Smooth muscle cell of the pulmonary artery (primary cell): ENCODE measurements at places on chromosomes 7 and 10. TPM values are rescaled to one million over a fixed set of nuclear protein-coding genes. Genes with fewer than 3 reads are reported as not detected.

TPK1 gene
- total RNA-seq = 3.5 and 6.6 TPM in 2 replicates

PNLIPRP3 gene
- total RNA-seq = not detected in 2 replicates

NOC3L gene
- 25.3 and 28.5 TPM in 2 replicates for total RNA-seq

AKR1E2 gene
- total RNA-seq = 9.5 and 18.4 TPM in 2 replicates

ATOH7 gene
- 0.07 TPM in 1 of 2 replicates, not detected in the other for total RNA-seq

GPR22 gene
- not detected in 2 replicates for total RNA-seq

OIT3 gene
- total RNA-seq = under 0.01 and 0.03 TPM in 2 replicates

TMEM270 gene
- not detected in 2 replicates for total RNA-seq

GRM8 gene
- total RNA-seq = 0.13 TPM in 1 of 2 replicates, not detected in the other

SNX13 gene
- 36.4 and 43.7 TPM in 2 replicates for total RNA-seq

EGFR gene
- 47.8 and 64.3 TPM in 2 replicates for total RNA-seq

GPR26 gene
- not detected in 2 replicates for total RNA-seq

OPN4 gene
- not detected in 2 replicates for total RNA-seq

TUBAL3 gene
- total RNA-seq = not detected in 2 replicates

EPHB6 gene
- 1.7 and 18.4 TPM in 2 replicates for total RNA-seq

CAV2 gene
- 141 and 186 TPM in 2 replicates for total RNA-seq

PHYHIPL gene
- total RNA-seq = not detected in 2 replicates

CTAGE8 gene
- 0.17 TPM in 1 of 2 replicates, not detected in the other for total RNA-seq

AMPH gene
- 0.13 and 0.78 TPM in 2 replicates for total RNA-seq

TMEM184A gene
- total RNA-seq = 0.03 and 0.13 TPM in 2 replicates

GGCT gene
- 17.1 and 17.7 TPM in 2 replicates for total RNA-seq

TRIM4 gene
- total RNA-seq = 24.9 and 25.7 TPM in 2 replicates

KAZALD1 gene
- total RNA-seq = 26.8 and 29.1 TPM in 2 replicates

TLX1 gene
- not detected in 2 replicates for total RNA-seq

SPAG6 gene
- total RNA-seq = not detected in 2 replicates

PLEKHS1 gene
- not detected in 2 replicates for total RNA-seq

AGBL3 gene
- total RNA-seq = 0.66 and 0.91 TPM in 2 replicates

SYT15 gene
- total RNA-seq = 0.17 and 0.20 TPM in 2 replicates

DENND2A gene
- 4.8 and 7.9 TPM in 2 replicates for total RNA-seq

TMEM176B gene
- not detected in 2 replicates for total RNA-seq

COBL gene
- total RNA-seq = not detected in 2 replicates

UBTD1 gene
- total RNA-seq = 20.3 and 27.8 TPM in 2 replicates

NEURL1 gene
- total RNA-seq = under 0.01 and 0.63 TPM in 2 replicates

CAMK2B gene
- 0.26 and 0.63 TPM in 2 replicates for total RNA-seq

UCN3 gene
- not detected in 2 replicates for total RNA-seq

FIS1 gene
- 101 and 107 TPM in 2 replicates for total RNA-seq

SMARCD3 gene
- 37.1 and 38.7 TPM in 2 replicates for total RNA-seq

PON3 gene
- 0.13 TPM in 1 of 2 replicates, not detected in the other for total RNA-seq

SPAM1 gene
- total RNA-seq = not detected in 2 replicates

PRTFDC1 gene
- total RNA-seq = 9.4 and 15.8 TPM in 2 replicates

GPR15LG gene
- not detected in 2 replicates for total RNA-seq

BTBD16 gene
- total RNA-seq = 0.13 TPM in 1 of 2 replicates, not detected in the other

ASIC3 gene
- 0.26 TPM in 2 replicates for total RNA-seq

GPR141 gene
- not detected in 2 replicates for total RNA-seq

ASZ1 gene
- total RNA-seq = not detected in 2 replicates
